Adipocyte (in vitro differentiated cells): ENCODE measurements at places on chromosomes 4 and X.

GRCh38 chr4:52548818-52549570, 110.1 kb downstream of the USP46 start:
- no peak for DNase-seq

DNA sequence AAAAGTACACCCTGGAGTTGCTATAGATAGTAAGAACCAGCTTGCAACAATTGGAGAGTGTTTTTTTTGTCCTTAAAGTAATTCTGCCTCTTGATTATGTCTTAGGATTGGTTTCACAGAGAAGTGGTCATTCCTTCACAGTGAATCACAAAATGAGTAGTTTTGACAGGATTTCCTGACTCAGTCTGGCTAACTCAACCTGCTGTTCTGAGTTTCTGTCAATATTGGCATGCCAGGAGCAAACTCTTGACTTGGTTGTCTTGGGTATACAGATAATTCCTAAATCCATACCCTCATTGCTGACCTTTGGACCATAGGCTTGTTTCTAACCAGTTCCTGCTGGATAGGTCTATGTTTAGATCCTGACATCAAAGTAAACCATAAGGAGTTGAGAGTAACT, 9.4 kb downstream of the FHIP1A start:
- peak; percentile 84 for DNase-seq

DNA sequence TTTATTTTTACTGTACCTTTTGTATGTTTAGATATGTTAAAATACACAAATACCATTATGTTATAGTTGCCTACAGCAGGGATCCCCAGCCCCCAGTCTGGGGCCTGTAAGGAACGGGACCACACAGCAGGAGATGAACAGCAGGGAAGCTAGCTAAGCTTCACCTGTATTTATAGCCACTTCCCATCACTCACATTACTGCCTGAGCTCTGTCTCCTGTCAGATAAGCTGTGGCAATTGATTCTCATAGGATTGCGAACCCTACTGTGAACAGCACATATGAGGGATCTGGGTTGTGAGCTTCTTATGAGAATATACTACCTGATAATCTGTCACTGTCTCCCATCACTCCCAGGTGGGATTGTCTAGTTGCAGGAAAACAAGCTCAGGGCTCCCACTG, 73.9 kb downstream of the BMPR1B start:
- no peak for DNase-seq

DNA sequence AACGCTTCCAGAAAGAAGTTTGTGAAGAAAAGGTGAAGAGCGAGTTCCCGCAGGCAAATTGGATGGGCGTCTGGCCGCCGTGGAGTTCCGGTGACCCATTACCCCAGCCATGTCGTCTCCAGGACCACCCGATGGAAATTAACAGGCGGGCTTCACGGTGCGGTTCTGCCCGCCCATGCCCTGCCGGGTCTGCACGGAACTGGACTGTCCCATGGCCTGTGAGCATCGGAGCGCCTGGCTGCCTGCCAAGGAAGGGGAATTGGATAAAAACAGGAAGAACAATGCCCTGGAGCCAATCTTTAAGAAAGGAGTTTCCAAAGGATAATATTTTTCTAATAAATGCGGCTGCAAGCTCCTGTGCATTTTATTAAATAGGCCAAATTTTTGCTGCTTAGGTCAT, 319.8 kb upstream of the SLC7A11 start:
- no peak for DNase-seq

DNA sequence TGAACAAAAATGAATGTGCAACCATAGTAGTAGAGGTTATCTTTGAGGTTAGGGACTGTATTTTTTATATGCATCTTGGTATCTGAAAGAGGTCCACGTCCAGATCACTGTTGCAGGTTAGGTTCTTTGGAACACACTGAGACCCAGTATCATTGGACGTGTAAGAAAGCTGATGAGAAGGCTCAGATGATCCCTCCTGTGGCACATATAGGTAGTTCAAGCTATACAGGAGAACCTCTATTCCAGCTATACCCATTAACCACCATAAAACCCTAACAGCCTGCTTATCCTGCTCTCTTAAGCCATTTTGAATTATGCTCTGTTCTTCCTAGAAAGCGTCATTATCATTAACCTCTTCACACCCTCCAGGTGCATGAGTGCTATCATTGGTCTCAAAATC, 930.7 kb upstream of the HS3ST1 start:
- DNase-seq = no peak

- no peak for DNase-seq
These were observed 23.1 kb downstream of the MSL3 start for GRCh38 chrX:11781133-11781532.

DNA sequence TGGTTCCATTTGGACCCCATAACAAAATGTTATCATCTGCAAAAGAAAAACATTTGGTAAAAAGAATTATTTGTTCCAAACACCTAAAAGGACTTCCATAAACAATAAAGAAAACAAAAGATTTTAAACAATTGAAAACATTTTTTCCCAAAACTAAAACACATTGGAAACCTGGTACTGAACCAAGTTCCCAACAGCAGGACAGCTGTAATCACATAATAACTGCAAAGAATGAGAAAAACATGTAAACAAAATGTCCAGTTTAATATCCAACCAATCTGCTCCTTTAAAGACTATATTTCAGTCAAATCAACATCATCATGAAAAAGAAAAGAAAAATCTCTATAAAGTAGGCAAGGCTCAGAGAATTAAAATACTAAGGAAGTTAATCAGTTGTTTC, 36.3 kb downstream of the PRDM5 start:
- DNase-seq = peak; percentile 55

DNA sequence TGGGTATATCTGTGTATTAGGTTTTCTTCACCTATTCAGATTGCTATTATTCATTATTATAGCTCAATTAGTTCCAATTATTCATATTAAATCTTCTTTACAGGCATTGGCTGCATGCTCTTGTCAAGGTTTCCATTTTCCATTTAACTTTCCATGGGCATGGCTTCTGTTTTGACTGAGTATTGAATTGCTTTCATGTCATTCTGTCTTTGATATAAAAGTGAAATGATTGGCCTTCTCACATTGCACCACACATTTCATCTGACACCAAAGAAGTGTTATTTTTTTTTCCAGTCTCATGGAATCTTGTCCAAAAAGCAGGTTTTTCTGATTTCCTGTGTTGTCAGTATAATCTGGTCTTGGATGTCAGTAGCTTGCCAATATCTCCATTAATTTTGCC, 1244.3 kb downstream of the RAPGEF2 start:
- DNase-seq = no peak

DNA sequence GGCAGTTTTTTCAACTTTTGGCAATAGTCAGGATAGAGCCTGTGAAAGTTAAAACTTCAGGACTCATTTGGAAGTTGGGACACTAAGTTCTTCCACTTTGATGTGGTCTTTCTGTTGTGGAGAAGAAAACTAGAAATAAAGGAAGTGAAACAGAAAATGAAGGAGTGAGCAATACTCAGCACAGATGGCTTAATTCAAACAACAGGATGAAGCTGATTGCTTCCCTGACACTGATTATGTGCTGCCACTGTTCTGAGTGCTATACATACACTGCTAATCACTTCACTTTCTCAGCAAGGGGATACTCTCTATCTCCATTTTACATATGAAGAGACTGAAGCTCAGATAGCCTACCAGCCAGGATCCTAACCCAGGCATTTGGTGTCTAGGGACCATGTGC, 235.1 kb upstream of the CPEB2 start:
- no peak for DNase-seq

DNA sequence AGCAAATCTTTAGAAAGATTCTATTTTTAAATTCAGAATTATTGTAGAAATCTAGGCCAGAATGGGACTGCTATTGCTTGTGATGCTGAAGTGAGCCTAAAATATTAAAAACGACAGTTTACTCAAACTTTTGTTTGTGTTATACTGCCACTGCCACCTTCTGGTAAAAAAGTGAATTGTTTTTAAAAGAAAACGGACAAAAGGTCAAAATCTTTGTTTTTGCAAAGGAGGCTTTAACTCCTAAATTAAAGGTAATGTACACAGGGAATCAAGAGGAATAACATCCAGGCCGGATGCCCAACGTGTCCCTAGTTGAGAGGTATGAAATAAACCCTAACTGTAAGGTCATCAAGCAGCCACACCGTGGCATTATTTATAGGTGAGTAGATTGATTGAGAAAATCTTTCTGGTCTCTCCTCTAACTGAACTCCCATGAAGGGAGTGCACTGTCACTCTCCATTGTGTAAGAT, 338.3 kb upstream of the GALNT7 start:
- peak; percentile 79 for DNase-seq

DNA sequence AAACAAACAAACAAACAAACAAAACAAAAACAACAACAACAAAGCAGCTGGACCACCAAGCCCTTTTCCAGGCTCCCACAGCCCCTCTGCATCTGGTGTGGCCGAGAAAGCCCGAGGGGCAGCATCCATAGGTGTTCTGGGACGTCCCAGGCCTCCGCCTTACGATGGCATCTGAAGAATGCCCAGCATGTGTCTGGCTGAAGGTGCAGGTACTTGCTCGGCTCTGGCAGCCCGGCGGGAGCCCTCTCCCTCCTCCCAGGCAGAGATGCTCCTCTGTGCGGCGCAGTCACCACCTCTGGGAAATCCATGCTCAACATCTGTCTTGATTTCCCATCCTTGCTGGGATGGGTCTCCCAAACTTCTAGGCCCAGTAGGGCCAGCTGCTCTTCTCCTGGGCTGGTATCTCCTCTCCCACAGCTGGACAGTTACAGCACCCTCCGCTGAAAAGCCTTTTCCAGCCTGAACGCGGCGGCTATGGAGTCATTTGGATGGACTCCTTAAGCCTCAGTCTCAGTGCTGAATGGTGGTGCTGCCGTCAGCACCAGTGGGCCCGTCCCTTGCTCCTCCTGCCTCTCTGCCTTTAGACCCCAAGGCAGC, 4.3 kb downstream of the PSAPL1 start:
- DNase-seq = no peak

DNA sequence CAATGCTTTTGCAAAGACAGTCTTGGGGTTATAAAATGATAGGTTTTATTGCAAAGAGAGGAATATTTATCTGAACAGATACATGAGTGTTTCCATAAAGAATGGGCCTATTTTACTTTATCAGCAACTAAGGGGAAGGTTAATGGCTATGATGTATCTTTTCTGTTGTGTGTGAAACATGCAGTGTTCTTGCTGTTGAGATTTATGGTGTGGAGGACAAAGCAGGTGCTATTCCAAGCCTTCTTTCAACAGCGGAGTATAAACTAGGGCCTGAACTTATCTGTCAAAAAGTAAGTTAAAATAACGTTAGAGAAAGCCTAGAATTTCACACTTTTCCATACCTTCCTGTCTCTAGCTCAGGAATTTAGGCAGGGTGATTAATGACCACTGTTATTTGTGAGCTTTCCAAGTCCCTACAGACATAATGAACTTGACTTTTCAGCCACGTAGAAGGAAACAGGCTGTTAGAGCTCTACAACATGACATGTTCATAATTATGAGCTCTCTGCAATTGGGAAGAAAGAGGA, 411.4 kb downstream of the IL1RAPL1 start:
- no peak for DNase-seq

- DNase-seq = no peak
These were observed 548.1 kb upstream of the HS3ST1 start for GRCh38 chr4:11976726-11977263.

- no peak for DNase-seq
These were observed 72.7 kb downstream of the AFF2 start for GRCh38 chrX:148573119-148573518.

DNA sequence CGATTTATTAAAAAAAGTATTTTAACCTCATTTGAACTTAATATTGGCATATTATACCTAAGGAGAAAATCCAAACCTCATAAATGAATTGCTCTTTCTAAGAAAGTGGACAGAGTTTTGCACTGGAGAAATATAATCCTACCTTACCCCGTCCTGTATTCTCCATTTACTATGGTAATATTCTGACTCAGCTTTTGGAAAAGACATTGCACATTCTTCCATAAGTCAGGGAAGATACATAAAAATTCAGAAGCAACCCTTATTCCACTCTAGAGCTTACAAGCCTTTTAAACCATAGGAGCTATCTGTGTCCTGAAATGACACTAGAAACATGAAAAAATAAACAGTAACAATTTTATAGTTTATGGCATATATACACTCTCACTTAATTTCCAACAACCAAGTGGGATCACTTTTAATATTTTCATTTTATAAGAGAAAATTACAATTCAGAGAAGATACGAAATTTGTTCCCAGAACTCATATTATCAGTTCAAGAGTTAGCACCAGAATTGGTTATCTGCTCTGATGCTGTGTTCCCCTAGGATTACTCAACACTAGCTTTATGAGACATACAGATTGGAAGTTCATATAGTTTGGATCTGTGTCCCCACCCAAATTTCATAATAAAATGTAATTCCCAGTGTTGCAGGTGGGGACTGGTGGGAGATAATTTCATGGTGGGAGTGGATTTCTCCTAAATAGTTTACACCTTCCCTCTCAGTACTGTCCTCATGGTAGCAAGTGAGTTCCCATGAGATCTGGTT, 359.4 kb downstream of the ARAP2 start:
- DNase-seq = no peak

DNA sequence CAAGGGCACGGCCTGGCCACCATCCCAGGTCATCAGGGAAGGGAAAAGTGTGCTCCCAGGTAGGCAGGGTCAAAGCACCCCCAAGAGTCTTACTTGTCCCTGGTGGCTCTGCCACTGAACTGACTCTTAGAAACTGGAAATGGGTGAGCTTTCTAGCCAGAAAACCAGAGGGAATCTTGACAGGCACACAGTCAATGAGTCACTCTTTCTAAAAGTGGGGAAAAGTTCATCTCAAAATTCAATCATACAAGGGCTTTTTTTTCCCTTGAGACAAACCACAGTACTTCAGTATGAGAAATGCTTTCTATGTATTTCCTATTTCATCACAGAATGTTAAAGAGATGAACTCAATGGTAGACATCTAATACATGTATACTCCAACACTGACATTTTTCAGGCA, 12.5 kb downstream of the HPF1 start:
- peak; percentile 68 for DNase-seq

GRCh38 chrX:48493890-48494364, 14.9 kb upstream of the PORCN start:
- peak; percentile 22 for DNase-seq

GRCh38 chr4:145042601-145043285, 55.3 kb downstream of the ANAPC10 start:
- DNase-seq = no peak

- DNase-seq = peak; percentile 22
These were observed 76.2 kb downstream of the PRRG1 start for GRCh38 chrX:37425370-37425769.
